ENCODE measurements at places on chromosomes 4 and X.

DNA sequence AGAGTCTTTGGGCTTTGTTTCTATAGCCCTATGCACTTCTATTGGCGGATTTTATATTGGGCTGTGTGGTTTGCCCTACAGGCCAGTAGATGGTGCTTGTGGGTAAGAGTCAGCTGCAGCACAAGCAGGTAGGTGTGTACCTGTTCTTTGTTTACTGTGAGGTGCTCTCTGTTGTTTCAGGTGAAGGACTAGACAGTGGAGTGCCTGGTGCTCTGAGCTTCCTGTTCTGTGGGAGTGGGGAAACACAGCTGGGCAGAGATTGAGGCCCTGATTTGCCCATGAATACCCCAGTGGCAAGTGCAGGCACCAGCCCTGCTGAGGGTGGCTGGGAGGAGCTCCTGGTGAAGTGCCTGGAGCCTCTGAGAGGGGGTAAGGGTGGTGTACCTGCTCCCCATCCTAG lies 26.3 kb upstream of the UCP1 start:
- no peak for DNase-seq

- DNase-seq = no peak
These were observed 7.7 kb upstream of the ADD1 start for GRCh38 chr4:2835978-2836377.

GRCh38 chr4:151728679-151729078 lies 32.1 kb downstream of the GATB start:
- no peak for DNase-seq

GRCh38 chr4:30600246-30601017 lies 119.7 kb upstream of the PCDH7 start:
- DNase-seq = peak; percentile 34

- DNase-seq = no peak
These were observed 451 bp downstream of the LPAR4 start for GRCh38 chrX:78747971-78748370.

DNA sequence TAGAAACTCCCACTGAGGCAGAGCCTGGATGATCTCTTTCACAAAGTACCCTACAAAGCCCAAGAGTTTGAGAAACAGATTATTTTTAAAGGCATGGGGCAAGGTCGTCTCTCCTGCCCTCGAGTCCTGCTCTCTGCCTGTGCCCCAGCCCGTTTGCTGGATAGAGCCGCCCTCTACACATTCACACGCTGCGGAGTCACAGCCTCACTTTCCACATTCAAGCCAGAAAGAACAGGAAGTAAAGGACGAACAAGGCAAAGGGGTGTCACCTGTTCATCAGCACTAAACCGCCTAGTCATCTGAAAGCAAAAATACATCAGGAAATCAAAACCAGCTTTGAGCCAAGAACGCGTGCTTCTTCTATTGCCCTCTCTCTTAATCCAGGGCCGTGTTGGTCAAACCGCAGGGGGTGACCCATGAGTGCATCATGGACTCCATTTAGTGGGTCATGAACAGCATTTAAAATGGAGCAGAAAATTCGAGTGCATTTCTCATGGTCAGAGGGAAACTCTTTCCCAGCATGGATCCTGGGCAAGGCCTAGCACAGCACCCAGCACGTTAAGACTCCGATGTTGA lies 83.4 kb downstream of the PHKA2 start:
- DNase-seq = no peak

DNA sequence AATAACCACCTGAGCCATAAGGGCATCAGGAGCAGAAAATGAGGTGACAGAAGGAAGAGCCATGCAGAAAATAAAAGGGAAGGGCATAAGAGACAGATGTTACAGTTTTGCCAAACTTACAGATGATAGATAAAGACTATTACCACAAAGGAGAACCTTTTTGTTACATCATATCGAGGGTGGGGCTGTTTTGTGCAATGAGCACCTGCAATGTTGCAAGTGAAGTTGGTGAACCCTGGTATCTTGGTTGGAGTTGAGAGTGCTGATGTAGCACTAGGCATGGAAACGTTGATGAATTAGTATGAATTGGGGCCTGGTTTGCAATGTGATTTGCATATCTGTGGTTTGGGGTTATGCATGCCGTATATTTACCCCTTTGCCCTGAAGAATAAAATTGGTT lies 119.8 kb upstream of the TEX13D start:
- DNase-seq = no peak

- no peak for DNase-seq
These were observed 646 bp upstream of the FAM3A start for GRCh38 chrX:154516656-154517100.

DNA sequence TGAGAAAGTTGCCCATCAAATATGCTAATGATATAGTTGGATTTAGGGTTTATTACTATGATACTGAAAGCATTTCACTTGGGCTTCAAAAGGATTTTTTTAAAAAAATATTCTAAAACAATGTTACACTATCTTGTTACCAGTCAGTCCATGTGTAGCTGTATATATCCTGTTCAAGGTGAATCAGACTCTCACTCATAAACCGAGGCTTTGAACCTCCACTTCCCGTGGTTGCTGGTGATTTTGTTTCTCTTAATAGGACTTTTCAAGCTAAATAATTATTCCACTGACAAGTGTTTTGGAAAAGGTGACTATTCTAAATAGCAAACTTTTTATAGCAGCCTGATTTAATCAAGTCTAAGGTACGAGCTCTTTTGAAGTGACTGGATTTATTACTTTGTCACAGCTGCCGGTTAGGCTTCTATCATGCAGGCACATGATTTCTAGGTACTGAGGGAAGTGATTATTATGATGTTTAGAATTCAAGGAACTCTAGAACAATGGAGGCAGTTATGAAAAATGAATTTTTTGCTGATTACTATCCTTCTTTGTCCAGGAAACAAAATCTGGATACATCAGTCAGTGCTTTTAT lies 287.7 kb downstream of the KCTD8 start:
- DNase-seq = no peak

DNA sequence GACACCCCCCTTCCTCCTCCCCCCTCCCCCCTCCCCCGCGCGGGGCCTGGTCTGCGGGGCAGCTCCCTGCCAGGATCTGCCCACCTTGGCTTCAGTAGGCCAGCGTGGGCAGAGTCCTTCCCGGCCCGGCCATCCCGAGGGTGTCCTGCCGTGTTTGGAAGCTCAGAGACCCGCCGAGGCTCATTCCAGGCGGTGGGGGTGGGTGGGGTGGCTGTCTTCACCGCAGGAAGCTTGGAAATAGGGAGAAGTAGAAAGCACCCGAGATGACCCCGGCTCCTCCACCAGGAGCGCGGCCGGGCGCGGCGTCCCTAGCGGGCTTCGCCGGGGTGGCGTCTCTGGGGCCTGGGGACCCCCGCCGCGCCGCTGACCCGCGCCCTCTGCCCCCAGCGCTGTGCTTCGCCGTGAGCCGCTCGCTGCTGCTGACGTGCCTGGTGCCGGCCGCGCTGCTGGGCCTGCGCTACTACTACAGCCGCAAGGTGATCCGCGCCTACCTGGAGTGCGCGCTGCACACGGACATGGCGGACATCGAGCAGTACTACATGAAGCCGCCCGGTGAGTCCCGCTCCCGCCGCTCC lies 1.6 kb downstream of the NAT8L start:
- DNase-seq = no peak
